Fibroblast of skin of right quadriceps (primary cell): ENCODE measurements at places on chromosomes 3 and 15.
A peak's percentile ranks its signal among the peaks of the same experiment; 100 is the strongest.

- DNase-seq, result no peak
Observed at GRCh38 chr3:121552379-121552778, 6.6 kb upstream of the POLQ start.

- DNase-seq, result no peak
Observed at GRCh38 chr3:32946973-32947788, 4.3 kb upstream of the CCR4 start.

- peak; percentile 45 for DNase-seq
Observed at GRCh38 chr3:120177707-120178306, 83.6 kb upstream of the GSK3B start.

- no peak for DNase-seq
Observed at GRCh38 chr15:74390647-74391288, 23.3 kb upstream of the CYP11A1 start.

GRCh38 chr3:143165211-143165610, 45.6 kb downstream of the CHST2 start:
- DNase-seq, result no peak

DNA sequence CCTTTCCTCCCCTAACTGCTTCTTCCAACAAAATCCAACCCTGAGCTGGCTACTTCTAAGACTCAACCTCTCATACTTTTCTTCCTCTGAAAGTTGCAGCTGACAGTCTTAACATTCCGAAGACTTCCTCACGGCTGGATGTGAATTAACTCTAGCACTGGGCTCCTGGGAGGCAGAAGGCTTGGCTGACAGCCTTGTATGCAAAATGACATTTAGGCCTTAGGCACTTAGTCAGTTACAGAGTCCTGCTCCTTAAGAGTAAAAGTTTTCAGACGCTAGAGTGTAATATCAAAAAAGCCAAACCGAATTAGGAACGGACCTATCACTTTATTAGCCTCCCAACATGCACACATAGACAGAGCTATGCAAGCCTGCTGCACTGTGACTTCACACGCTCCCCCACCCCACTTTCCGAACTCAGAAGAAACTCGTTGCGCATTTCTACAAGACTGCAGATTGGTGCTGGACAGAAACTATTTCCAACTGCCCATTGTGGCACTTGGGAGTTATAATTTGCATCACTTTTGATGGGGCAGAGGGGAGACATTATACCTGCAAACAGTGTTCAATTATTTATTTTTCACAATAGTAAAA, 15.5 kb upstream of the ANXA2 start:
- DNase-seq, result peak; percentile 54

GRCh38 chr3:69297501-69297900, 88.4 kb downstream of the FRMD4B start:
- no peak for DNase-seq

- no peak for DNase-seq
Observed at GRCh38 chr3:103184772-103185171, 750.0 kb downstream of the ZPLD1 start.

GRCh38 chr15:83472797-83473196, 25.7 kb downstream of the SH3GL3 start:
- no peak for DNase-seq

DNA sequence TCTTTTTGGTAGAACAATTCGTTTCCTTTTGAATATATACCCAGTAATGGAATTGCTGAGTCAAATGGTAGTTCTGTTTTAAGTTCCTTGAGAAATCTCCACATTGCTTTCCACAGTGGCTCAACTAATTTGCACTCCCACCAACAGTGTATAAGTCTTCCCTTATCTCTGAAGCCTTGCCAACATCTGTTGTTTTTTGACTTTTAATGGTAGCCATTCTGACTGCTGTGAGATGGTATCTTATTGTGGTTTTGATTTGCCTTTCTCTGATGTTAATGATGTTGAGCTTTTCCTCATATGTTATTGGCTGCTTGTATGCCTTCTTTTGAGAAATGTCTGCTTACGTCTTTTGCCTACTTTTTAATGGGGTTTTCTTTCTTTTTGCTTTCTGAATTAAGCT, 270.6 kb upstream of the MEIS2 start:
- no peak for DNase-seq

DNA sequence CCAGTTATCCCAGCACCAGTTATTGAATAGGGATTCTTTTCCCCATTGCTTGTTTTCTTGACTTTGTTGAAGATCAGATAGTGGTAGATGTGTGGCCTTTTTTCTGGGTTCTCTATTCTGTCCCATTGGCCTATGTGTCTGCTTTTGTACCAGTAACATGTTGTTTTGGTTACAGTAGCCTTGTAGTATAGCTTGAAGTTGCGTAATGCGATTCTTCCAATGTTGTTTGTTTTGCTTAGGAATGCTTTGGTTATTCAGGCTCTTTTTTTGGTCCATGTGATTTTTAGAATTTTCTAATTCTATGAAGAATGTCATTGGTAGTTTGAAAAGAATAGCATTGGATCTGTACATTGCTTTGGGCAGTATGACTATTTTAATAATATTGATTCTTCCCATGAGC, 94.3 kb upstream of the CHMP2B start:
- DNase-seq, result peak; percentile 9
